ENCODE measurements at places on chromosomes 6 and 20.

DNA sequence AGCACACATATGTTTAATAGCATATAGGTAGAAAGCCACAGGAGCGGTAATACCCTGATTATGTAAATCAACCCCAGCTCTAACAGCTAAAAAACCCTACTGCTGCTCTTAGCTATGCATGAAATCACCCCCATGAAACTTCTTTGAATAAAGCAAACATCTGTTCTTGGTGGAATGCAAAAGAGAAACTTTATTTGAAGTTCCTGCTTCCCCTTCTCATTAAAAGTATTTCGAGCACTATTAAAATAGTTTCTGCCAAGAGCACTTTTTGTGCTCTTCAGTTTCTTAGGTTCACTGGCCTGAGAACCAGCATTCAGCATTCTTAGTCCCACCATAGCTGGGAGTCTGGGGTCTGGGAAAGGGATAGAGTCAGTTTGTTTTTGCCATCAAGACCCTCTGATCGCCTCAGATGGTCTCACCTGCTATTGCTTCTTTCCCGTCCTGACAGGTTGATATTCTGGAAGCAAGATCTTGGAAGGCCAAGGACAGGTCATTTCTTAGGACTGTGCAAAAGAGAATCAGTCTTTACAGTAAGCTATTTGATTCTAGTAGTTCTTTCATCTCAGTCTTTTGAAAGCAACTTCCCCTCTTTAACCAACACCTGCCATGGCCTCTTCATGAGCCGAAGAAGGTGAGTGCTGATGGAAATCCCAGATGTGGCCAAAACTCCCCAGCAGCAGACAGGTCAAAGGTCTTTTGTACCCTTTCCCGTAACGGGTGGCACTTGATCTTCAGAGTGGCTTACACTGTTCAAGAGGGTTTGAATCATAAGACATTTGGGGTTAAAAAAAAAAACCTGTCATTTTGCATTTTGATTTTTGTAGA lies 76.5 kb upstream of the TMEM170B start:
- no peak for DNase-seq

DNA sequence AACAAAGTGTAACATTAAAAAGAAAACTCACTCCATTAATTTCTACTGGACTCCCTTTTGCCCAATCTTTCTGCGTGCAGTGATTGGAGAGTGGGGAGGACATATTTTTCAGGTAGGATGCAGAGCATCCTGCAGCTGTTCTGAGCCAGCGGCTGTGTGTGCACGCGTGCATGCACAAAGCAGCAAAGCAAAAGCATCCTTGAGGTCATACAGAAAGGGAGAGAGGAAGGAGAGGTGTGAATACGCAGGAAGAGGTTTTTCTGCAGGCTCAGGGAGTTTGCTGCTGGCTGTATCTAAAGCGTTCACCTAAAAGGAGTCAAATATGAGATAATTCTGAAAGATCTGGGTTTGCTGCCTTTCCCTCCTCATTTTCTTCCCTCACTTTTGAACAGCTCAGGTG lies 108.4 kb downstream of the HUS1B start:
- DNase-seq, result no peak

DNA sequence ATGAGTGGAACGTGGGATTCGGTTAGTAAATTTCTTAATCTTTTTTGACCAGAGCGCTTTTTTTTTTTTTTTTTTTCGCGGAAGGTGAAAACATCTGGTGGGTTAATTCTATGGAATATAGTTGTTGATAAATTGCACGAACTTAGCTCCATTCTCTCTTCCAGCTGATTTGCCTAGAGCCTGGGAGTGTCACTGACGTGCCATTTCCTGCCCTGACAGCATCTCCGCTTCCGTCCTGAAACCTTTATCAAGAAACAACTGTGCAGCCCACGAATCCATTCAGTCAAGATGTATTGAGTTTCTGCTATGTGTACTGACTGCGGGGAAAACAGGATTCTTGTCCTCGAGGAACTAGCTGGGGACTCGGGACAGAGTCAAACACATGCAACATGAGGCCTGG lies 59.5 kb upstream of the TGM3 start:
- no peak for DNase-seq

DNA sequence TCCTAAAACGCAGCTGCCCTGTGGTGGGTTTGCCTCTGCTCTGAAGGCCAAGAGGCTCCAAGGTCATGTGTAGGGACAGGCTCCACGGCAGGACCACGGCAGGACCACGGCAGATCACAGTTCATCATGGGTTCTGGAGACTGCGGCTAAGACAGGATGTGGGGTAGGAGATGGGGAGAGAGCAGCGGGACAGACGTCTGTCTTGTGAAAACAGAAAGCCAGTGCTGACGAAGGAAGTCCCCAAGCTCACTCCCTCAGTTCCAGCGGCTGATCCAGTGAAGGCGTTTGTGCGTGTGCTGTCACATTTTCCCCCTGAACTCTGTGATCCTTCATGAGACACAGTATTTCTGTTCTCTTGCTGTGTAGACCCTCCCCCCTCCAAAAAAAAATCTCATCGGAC lies 67.9 kb upstream of the PTGIS start:
- no peak for DNase-seq

DNA sequence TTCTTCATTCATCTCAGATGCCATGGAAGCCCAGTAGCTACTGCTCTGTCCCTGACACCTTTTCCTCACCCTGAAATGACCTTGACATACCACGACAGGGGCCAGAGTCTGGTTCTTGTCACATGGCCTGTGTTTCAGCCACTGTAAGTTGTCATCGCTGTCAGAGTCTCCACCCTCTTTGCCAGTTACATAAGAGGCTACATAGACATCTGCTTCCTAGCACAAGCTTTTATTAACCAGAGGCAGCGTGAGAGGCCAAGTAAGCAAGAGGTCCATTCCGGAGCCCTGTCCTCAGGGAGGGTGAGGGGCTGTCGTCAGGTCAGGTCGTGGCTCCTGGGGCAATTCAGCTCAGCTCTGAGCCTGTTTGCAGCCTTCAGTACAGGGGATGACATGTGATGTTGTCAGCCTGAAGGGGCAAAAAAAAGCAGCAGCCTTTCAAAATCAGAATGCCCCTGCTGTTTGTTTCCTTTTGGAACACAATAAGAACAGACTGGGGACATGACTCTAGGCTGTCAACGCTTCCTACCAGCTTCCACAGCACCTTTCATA lies 146.3 kb downstream of the MTFR2 start:
- no peak for DNase-seq

GRCh38 chr6:103273048-103273447 lies 1586.7 kb downstream of the HACE1 start:
- DNase-seq, result no peak

- no peak for DNase-seq
Measured at GRCh38 chr20:3751675-3752385, 15.7 kb downstream of the ADISSP start.

GRCh38 chr6:24353861-24354260 lies 4.0 kb downstream of the DCDC2 start:
- no peak for DNase-seq

DNA sequence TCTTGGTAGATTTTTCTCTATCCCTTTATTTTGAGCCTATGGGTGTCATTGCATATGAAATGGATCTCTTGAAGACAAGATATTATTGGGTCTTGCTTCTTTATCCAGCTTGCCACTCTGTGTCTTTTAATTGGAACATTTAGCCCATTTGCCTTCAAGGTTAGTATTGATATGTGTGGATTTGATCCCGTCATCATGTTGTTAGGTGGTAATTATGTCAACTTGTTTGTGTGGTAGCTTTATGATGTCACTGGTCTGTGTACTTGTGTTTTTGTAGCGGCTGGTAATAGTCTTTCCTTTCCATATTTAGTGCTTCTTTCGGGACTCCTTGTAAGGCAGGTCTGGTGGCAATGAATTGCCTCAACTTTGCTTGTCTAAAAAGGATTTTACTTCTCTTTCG lies 61.9 kb downstream of the UNC5CL start:
- DNase-seq, result no peak

DNA sequence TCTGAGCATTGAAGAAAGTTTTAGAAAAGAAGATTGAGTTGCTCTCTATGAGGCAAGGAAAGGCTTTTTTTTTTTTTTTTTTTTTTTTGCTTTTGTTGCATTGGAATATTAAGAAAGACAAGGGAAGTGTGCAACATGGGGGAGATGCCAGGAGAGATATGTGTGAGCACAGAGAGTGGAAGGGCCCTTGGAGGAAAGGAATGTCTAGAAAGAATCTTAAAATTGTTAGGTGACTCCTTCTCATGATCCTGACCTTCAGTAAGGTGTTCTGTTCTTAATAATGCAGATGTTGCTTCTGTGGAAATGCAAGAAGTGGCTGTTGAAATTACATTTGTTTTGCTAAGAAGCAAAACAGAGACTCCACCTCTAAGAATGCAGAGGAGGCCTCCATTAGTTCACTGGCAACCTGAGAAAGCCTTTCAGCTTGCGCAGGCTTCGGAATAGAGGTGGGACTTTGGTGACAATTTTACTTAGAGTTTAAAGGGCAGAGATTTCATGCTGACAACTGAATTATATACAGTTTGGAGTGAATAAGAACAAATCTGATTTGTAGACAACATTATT lies 118.0 kb upstream of the ASCC3 start:
- DNase-seq, result no peak

DNA sequence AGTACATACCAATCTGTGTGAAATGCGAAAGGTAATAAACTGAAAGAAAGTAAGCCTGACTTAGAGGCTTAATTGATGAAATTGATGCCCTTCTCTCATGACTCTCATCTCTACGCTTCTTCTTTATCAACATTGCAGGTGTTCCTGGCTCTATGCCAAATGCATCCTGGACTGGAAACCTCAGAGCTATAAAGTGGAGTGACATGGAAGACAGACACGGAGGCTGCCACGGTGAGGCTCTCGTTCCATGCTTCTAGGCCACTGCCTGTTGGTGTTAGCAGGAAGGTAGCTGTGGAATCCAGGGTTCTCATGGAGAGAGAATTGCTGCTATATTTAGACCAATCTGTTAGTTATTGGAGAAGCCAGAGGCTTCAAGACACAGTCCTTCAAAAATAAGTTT lies 73.2 kb downstream of the C6orf52 start:
- no peak for DNase-seq

All from activated T-cell treated with anti-CD3 and anti-CD28 coated beads for 4 hours (primary cell).